ENCODE measurements at places on chromosomes 7 and 10.
A peak's percentile ranks its signal among the peaks of the same experiment; 100 is the strongest.

DNA sequence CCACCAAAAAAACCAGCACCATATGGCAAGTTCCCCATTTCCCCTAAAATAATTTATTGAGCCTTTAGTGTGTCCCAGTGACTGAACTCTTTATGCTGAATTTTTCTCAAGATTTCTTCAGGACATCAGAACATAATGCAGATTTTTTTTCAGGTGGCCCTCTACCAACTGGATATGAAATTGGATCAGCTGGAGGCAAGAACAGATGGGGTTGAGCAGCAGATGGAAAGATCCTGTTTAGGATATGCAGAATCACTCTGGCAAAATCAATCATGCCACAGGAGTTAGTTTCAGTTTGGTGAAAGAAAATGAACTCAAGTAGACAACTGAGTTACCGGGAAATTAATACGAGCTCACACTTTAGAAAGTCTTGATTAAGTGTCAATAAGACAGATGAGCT, 761.5 kb upstream of the C7orf33 start:
- DNase-seq: no peak

DNA sequence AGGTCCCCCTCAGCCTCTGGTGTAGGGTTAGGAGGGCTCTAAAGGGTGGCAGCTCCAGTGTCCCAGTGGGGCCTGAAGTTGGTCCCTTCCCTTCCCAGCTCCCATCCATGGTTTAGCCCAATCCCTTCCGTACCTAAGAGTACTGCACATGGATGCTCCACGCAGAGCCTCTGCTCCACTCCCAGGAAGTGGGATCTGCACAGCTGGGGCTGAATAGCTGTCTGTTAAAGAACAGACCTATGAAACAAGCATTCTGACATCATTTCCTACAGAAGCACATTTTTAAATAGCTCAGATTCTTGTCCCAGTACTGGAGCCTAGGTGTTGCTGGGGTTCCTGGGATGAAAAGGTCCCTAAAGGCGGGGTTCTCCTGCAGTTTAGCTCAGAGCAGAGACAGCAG, 135.9 kb downstream of the ZMYND11 start:
- DNase-seq: no peak

- no peak for DNase-seq
Observed at GRCh38 chr10:22583683-22584082, 130.7 kb downstream of the PIP4K2A start.

DNA sequence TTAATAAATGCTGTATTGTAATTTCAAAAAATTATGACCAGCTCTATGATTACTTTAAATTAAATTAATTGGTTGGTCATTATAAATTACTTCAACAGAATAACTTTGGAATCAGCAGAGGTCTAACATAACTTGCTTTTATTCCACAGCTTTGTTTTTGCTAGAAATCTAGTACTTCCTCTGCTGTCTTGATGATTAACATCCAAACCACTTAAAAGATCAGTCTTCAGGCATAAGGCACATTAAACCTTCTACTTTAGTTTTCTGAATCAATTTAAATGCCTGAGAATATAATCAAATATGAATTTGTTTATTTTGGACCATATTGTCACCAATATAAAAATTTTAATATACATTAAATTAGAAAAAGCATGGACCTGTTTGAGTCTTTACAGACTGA, 465.3 kb downstream of the ARL4A start:
- DNase-seq: no peak

DNA sequence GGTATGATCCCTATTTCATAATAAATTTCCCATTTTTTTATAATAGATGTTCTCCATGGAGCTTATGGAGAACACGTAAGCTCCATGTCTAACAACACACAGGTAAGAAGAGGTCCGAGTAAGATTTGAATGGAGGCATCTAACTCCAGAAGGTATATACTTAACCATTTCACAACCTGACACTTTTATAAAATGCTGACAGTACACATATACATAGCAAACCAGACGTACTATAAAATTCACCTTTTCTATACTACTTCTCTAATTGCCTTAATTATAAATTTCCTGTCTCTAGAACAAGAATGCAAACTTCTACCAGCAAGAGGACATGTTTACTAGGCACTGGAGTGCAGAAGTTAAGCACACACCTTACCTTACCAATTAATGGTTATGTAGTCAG, 151.3 kb downstream of the DGKI start:
- DNase-seq: no peak

GRCh38 chr7:6346581-6346980, 74.2 kb upstream of the CYTH3 start:
- DNase-seq: no peak

- no peak for DNase-seq
Observed at GRCh38 chr10:132702601-132703418, 83.1 kb downstream of the NKX6-2 start.

GRCh38 chr10:8543361-8544056, 489.0 kb downstream of the GATA3 start:
- no peak for DNase-seq

DNA sequence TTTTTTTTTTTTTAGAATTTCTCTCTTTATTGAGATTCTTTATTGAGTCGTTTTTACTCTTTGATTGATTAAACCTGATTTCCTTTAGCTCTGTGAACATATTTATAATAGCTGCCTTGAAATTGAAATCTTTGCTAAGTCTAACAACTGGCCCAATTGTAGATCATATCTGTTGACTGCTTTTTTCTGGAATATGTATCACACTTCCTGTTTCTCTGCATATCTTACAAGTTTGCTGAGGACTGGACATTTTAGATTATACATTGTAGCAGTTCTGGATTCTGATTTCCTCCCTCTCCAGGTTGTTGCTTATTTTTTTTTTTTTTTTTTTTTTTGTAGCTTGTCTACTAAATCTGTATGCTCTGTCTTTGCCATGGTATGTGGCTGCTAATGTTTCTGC, 56.3 kb downstream of the PRKAR2B start:
- DNase-seq: no peak

DNA sequence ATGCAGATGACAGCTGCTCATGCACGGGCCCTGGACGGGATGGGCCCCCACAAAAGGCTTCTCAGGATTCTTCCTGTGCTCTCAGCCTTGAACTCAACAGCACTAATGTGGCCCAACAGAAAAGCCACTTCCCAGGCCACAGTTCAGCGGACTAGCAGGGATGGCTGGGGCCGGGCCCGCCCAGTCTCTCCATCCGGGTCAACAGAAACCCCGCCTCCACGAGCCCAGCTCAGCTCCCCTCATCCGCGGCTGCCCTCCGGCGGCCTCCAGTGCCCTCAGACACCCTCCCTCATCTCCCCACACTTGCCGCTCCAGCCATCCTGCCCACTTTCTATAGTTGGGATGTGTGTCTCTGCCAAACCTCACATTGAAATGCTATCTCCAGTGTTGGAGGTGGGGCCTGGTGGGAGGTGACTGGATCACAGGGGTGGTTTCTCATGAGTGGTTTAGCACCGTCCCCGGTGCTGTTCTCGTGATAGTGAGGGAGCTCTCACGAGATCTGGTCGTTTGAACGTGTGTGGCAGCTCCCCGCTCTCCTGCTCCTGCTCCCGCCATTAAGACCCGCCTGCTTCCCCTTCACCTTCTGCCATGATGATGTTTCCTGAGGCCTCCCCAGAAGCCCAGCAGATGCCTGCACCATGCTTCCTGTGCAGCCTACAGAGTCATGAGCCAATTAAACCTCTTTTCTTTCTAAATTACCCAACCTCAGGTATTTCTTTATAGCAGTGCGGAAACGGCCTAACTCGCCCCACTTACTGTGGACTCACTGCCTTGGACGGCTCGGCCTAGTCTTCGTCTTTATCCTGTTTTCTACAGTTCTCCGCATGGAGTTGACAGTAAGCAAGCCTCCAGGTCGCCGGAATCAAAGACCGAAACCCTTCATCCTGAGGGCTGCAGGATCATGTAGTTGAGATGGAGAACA, 169.9 kb upstream of the RNF32 start:
- DNase-seq: no peak

DNA sequence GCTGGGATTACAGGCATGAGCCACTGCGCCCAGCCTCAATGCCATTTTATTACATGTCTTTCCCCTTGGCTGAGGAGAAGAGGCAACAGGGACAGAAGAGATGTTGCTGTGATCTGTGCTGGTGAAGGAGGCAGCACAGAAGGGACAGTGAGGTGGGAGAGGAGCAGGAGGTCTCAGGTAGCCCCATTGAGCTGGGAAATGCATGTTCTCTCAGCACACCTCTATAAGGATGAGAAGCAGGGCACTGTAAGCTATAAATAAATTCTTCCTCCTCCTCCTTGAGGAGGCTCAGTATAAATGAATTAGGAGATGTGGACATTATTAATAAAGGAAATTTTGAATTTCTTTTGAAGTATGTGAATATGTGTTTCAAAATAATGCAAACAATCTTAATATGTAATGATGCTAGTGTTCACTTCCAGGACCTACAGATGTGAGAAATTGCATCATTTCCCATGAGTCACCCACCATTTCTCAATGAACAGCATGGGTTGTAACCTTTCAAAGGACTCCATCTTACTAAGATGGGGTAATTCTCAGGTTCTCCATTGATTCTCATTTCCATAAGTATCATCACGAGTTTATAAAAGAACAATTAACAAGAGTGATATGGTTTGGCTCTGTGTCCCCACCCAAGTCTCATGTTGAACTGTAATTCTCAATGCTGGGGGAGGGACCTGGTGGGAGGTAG, 88.9 kb upstream of the ODAD2 start:
- DNase-seq: no peak

- peak; percentile 82 for DNase-seq
Observed at GRCh38 chr7:142375710-142376313, 118.0 kb upstream of the PRSS58 start.

DNA sequence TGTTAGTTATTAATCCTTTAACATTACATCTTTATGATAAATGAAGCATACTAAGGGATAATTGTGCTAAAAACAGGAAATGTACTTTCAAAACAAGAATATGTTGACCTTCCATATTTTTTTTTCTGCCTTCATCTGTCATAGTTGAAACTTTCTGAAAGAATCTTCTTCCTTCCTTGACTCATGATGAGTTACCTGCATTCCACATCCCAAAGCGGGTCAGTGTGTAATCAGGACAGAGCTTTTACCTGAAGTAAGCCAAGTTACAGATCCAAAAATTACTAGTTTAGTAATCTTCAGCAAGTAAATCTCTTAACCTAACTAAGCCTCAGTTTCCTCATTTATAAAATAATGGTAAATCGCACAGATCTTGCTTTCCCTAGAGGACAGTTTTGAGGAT, 13.4 kb upstream of the ARL4A start:
- no peak for DNase-seq

DNA sequence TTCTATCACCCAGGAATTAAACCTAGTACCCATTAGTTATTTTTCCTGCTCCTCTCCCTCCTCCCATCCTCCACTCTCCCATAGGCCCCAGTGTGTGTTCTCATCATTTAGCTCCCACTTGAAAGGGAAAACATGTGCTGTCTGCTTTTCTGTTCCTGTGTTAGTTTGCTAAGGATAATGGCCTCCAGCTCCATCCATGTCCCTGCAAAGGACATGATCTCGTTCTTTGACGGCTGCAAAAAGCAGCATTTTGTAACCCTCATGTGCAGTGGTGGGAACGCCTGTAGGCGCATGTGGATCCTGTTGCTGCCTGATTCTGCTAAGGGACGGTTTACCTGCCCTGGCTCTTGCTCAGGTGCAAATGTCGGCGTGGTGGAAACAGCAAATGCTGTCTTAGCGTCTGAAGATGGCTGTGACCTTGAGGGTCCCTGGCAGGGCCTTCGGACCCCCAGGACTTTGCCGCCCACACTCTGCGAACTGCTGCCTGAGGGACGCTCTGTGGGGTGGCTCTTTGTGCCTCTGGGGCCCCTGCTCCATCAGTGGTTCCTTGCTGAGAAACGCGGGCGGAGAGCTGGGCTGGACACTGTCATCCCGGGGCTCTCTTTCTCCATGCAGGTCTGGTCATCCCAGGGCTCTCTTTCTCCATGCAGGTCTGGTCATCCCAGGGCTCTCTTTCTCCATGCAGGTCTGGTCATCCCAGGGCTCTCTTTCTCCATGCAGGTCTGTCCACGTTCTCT, 5.6 kb upstream of the MTG1 start:
- no peak for DNase-seq

DNA sequence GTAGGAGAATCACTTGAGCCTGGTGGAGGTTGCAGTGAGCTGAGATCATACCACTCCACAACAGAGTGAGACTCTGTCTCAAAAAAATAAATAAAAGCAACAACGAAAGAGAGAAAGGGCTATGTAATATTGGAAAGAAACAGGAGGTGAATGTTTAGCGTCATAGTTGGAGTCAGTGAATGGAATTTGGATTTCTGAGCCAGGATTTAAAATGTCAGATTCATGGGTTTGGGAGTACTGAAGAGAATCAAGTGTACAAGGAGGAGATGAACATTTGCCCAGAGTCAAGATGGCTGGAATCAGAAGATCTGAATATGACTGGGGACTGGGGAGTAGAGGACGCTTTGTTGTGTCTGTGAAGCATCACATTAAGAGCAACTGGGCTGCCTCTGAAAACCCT, 366.4 kb downstream of the GALNT17 start:
- no peak for DNase-seq

- no peak for DNase-seq
Observed at GRCh38 chr10:130403153-130404075, 267.2 kb downstream of the GLRX3 start.
